Astrocyte of the hippocampus (primary cell): ENCODE measurements at places on chromosomes 5 and 9.
A peak's percentile ranks its signal among the peaks of the same experiment; 100 is the strongest.

GRCh38 chr5:53027913-53028312 is 38.8 kb downstream of the ITGA2 start:
- DNase-seq, result peak; percentile 82

GRCh38 chr9:105969636-105970035 is 275.3 kb downstream of the TMEM38B start:
- peak; percentile 13 for DNase-seq

- DNase-seq, result peak; percentile 8
Observed at GRCh38 chr5:114174837-114175236, 187.0 kb upstream of the KCNN2 start.

DNA sequence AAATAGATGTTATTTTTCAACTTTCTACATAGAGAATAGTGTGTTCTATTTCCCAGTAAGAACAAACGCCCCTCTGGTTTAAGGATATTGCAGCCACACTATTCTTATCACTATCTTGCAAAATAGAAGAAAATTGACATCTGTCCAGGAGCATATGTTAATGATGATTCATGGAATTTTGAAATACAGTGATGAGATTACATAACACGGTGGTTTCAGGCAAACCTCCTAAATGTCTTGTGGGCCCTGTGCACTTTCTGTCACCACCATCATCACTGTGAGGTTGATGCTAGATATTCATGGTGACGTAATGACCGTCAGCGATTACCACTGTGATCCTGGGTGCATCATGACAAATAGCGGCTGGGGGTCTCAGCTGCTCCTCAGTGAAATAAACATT is 48.1 kb downstream of the CFAP90 start:
- no peak for DNase-seq

GRCh38 chr5:75961818-75962217 is 121.4 kb upstream of the SV2C start:
- no peak for DNase-seq

DNA sequence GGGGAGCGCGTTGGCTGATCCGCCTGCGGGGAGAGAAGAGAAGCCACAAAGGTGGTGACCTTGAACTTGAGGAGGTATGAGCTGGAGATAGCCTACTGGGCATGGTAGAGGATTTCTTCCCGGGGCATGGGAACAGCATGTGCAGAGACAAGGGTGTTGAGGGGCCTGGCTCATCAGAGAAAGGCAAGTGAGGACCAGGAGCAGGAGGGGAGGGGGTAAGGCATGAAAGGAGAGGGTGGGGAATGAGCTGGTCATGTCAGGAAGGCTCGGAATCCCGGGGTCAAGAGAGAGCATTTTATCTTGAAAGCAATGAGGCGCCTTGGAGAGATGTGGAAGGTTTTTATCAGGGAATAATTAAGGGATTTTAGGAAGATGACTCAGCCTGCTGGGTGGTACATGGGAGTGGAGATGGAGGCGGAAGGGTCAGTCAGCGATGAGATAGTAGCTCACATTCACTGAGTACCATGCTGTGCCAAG is 121.1 kb downstream of the LHX2 start:
- DNase-seq, result peak; percentile 56

DNA sequence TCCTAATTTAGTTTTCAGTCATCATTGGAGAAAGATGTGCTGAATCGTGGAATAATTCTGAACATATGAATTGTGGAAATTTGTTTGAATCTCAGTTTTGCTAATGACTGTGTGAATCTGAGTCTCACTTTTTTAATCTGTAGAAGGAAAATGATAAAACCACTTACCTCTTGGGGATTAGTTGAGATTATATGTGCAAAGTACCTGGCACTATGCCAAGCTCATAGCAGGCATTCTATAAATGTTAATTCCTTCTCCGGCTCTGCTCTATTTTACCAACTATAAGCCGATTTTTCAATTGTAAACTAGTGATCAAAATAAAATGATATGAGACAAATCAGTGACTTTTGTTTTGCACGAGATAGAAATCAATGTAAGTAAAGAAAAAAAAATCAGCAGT is 290.8 kb downstream of the TRPM3 start:
- peak; percentile 37 for DNase-seq

- DNase-seq, result peak; percentile 70
Observed at GRCh38 chr9:110048976-110049698, 158.8 kb downstream of the C9orf152 start.

GRCh38 chr9:115395511-115396021 is 277.6 kb upstream of the TNC start:
- peak; percentile 29 for DNase-seq

- no peak for DNase-seq
Observed at GRCh38 chr5:39005566-39006232, 68.5 kb downstream of the RICTOR start.

DNA sequence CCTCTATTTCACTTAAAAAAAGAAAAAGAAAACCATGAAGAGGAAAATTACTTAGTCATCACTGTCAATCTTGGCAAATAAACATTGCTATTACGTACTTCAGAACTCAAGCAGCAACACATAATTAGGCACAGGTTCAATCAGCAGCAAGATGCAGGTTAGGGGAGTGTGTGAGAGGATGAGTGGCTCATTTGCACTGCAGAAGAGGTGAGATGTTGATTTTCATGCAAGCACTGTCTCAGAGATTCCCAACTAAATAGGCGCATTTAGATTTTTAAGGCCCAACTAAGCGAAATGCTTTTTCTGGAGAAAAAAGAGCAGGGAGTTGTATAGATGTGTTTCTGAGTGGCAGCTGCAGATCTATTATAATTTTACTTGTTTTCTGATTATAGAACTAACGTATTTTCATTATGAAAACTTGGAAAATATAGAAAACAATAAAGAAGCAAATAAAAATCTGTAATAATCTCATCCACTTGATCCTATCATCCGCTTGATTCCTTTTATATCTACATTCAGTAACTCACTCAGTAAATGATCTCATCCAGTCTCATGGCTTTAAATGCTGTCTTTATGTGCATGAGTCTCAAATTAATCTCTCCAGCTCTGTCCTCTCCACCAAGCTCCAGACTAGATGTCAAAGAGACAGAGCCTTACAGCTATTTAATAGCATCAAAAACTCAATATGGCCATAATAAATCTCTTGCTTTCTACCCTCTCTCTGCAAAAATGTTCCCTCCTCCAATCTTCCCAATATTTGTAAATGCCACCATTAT is 162.5 kb downstream of the ZNF462 start:
- no peak for DNase-seq

DNA sequence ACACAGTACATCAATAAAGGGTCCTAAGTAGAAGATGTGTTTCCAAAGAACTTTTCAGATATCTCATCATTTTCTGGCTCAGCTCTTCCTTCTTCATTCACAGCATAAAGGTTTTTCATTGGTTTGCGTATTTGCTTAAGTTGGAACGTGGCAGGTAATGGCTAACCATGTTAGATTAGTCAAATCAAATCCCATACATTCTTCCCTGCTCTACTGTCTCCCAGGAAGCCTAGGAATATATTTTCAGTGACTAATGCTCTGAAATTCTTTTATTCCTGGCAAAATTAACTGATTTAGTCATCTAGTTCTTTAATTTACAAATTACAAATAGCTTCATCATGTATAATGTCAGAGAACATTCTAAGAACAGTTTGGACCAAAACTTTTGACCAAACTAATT is 99.6 kb upstream of the TMEM161B start:
- DNase-seq, result peak; percentile 49

GRCh38 chr5:6427694-6428093 is 21.0 kb upstream of the UBE2QL1 start:
- DNase-seq, result no peak

GRCh38 chr5:176771102-176771845 is 39.1 kb upstream of the UNC5A start:
- DNase-seq, result no peak

GRCh38 chr5:116922532-116922931 is 347.9 kb upstream of the SEMA6A start:
- DNase-seq, result no peak

DNA sequence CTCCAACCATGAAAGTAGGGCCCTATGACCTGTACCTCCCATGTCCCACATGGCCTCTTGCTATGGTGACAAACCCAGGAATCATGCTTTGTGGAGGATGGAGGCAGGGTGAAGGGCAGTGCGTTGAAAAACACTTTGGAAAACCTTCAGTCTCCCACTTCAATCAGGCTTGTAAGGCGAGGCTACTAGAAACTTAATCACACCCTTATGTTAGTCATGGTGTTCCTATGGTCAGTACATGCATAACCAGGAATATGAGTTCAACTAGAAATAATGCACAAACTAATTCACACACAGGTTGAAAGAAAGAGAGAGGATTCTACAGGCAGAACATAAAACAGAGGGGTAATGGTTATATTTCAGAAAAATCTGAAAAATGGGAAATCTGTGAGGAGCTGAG is 601.1 kb downstream of the KCTD16 start:
- DNase-seq, result no peak

DNA sequence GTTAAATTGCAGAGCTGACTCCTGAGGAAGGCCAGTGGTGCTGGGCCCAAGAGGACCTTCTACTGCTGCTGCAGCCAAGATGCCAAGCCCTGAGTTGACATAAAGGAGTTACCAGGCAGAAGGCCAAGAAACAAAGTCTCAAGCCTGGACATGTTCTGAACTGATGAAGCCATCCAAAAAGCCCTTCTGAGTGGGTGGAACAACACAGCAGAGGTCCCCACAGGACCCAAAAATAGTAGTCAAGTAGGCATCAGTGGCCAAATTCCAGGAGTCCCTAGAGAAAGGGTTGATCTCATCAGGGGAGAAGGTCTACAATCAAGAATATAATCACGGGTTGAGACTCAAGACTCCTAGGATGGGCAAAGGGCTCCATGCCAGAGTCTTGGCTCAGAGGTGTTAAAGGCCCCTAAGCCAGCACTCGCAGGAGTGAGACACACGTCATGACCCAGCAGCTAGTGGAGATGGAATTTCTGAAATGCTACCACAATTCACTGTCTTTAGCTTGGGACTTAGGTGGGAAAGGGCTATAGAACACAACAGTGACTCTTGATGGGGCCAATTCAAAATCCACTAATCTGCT is 119.7 kb downstream of the FANCC start:
- peak; percentile 94 for DNase-seq

DNA sequence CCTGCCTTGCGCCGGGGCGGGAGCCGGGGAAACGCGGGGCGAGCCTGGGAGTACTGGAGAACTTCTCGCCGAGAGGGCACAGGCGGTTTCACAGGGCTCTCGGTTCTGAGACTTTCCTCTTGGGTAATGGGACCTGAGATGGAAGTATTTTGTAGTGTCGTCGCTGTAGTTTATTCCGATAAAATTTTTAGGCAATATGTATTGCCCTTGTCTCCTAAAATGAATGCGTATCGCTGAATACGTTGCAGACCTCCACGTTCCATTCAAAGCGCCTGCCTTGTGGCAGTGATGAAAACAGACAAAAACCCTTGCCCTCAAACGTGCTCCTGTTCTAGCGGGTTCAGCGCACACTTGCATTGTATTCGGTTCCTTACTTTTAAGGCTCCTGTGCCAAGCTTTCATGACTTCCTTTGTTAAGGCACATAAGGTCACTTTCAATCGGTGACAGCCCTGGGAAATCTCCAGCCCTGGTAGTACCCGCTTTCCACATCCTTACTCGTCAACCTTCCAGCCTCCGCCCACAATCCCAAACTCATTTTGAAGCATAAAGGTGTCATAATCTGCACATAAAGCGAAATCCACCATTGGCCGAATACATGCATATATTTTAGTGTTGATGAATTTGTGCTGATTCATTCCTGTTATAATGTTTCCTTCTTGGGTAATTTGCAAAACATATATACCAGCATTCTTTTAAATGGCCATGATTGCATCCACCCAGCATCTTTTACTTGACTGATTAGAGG is 694 bp downstream of the RMI1 start:
- DNase-seq, result no peak

GRCh38 chr5:141788296-141788970 is 89.8 kb downstream of the PCDH1 start:
- no peak for DNase-seq

DNA sequence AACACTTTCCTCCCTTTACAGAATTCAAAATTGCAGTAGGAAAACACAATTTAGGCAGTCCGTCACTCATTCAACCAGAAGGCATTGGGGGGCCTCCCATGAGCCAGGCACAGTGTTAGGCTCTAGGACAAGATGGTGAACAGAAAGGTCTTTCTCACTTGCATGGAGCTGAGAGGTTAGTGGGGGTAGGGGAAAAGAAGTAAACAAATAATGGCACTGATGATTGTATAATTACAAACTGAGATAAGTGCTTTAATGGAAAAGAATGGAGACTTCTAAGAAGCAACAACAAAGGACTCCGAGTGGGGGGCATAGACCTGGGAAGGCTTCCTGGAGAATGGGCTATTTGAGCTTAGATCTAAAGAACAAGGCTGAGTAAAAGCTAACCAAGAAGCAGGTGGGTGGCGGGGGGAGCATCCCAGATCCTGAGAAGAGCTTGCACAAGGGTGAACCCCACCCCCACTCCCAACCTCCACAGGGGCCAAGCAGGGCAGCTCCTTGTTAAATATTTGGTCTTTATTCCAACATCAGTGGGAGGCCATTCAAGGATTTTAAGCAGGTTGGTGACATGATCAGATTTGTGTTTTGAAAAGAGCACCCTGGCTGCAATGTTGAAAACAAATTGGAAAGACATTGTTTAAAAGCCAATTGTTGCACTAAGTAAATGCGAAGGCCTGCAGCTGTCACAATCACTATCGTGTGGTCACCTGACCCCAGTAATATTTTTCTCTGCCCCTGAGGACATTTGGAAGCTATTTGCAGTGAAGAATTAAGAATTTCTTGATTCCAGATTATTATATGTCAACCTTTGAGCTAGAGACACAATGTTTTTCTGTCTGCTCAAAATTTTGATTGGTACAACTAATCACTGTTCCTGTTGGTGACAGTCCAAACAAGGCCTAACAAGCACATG is 73.9 kb upstream of the EFNA5 start:
- DNase-seq, result no peak

DNA sequence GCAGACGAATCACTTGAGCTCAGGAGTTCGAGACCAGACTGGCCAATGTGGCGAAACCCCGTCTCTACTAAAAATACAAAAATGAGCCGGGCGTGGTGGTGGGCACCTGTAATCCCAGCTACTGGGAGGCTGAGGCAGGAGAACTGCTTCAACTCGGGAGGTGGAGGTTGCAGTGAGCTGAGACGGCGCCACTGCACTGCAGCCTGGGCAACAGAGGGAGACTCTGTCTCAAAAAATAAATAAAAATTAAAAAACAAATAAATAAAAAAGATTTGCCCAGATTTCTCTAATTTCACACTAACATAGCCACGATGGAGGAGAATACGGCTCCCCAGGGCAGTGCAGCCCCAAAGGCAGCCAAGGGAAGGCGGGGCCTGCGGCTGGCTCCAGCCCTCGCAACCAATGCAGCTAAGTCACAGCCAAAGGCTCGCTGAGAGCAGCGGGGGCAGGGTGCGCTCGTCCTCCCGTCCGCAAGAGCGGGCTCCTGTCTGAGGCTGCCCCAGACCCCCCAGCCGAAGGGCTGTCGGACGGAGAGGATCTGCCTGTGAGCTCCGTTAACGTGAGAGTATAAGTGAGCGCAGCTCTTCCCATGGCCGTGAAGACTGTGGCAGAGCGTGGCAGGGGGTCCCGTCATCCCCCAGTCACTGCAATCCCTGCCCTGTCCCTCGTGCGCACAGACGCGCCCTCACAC is 43.5 kb downstream of the SLC12A7 start:
- DNase-seq, result no peak
